Spinal cord (tissue), 10 donors: ENCODE measurements at places on chromosomes 7 and 10. TPM values are rescaled to one million over a fixed set of nuclear protein-coding genes. Genes with fewer than 3 reads are reported as not detected.

CCDC172 gene
- total RNA-seq: not detected

- H3K4me3 ChIP-seq: no peak overlapping the region
- DNase-seq: no peak
- no peaks in the 10 kb centered on the region for H3K27me3 ChIP-seq
- H3K4me1 ChIP-seq: no peaks in the 10 kb centered on the region
These were observed 47.4 kb downstream of the MGAM2 start for GRCh38 chr7:142158736-142159496.

TRIM74 gene
- not detected for total RNA-seq

HECTD2 gene
- total RNA-seq: 49.2 TPM

ABCB4 gene
- 1.7 TPM for total RNA-seq

DNA sequence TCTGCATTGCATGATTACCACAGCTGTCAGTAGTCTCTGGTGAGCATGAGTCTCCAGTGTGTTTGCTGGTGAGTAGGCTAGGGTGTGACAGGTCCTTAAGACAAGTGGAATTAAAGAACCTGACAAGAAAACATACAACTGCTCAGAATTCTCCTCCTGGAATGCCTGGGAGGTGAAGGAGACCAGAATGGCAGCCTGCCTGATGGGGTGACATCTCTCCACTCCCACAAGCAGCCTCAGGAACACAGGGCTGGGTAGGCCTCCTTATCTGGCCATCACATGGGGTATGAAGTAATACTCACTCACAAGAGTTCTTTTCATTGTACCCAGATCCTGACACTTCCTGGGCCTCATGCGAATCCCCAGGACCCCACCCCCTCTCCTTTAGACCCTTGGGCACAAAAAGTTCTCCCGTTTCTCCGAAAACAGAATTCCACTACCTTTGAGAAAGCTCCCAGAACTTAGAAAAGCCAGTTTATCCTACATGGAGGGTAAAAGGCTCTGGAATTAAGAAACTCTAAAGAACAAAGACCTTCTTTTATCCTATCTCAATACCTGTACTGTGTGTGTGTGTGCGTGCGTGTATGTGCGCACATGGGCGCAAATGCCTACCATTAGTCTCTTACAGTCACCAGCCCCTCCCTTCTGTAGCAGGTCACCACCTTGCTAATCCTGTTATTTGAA is 33.4 kb upstream of the C1GALT1 start:
- no peak for DNase-seq
- H3K27me3 ChIP-seq: no peaks in the 10 kb centered on the region
- H3K36me3 ChIP-seq: no peaks in the 10 kb centered on the region
- H3K4me3 ChIP-seq: no peak overlapping the region

GRCh38 chr7:157760004-157760730 is 423.4 kb downstream of the DNAJB6 start:
- no peaks in the 10 kb centered on the region for H3K27me3 ChIP-seq
- DNase-seq: no peak
- no peaks in the 10 kb centered on the region for H3K4me1 ChIP-seq
- H3K27ac ChIP-seq: no peak overlapping the region
- H3K4me3 ChIP-seq: no peak overlapping the region

DNA sequence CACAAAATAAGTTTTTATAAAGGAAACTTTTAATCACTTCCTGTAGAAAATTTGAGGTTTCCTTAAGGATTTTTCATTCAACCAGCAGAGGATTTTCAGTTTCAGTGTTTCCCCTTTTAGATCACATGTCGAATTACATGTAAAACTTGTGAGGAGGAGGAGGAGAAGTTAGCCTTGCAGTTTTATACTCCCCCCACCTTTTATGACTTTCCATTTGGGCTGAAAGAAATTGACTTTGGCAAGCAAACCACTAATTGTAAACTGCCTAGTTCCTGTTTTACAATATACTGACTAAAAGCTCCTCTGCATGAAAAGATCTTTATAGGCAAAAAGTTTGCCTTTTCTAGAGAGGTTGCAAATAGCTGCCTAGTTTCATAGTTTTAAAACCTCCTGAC is 3.0 kb downstream of the BAMBI start:
- H3K4me1 ChIP-seq: peaks cover 10% of the 10 kb centered on the region
- peak overlapping the region; percentile 68 for H3K4me3 ChIP-seq
- peaks cover 40% of the 10 kb centered on the region for H3K27me3 ChIP-seq
- H3K36me3 ChIP-seq: peaks cover 4% of the 10 kb centered on the region
- H3K27ac ChIP-seq: no peak overlapping the region
- DNase-seq: no peak

GRCh38 chr10:31822150-31822549 is 106.5 kb downstream of the ARHGAP12 start:
- H3K27ac ChIP-seq: no peak overlapping the region
- H3K4me3 ChIP-seq: no peak overlapping the region
- no peaks in the 10 kb centered on the region for H3K36me3 ChIP-seq

GRCh38 chr10:1187151-1187854 is 131.1 kb downstream of the WDR37 start:
- H3K4me3 ChIP-seq: no peak overlapping the region
- peak overlapping the region; percentile 48 for H3K27ac ChIP-seq
- peaks cover 24% of the 10 kb centered on the region for H3K4me1 ChIP-seq
- H3K36me3 ChIP-seq: peaks cover 43% of the 10 kb centered on the region
- no peak for DNase-seq

NME8 gene
- not detected for total RNA-seq

DNA sequence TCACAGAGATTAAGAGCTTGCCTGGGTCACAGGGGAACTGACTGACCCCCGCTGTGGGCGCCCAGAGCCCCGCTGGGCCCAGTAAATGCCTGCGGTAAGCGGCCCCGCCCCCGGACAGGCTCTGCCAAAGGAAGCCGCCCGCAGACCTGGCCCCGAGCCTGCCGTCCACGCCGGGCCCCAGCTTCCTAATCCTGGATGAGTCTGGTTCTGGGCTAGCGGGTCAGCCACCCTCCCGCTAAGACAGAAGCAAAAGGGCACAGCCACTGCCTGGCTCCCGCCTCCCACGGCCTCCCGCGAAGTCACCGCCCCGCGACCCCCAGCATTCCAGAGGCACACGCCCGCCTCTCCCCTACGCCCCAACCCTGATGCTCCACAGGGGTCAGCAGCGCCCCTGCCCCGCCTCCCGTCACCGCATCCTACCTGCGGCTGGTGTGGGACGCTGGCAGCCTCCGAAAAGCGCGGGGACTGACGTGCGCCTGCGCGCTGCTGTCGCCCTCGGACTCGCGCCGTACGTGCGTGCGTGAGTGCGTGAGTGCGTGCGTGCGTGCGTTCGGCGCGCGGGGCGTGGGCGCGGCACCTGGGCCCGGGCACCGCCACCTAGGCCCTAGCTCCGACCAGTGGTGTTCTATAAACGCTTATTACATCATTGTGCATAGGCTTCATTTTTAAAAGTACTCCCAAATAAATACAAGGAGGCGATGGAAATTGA is at the start of gene FIGNL1:
TSS of gene FIGNL1 (minus strand) at position 470 of the 709 bp plus-strand sequence. CDS start 3,063 bp downstream, outside the sequence.
- DNase-seq: peak; percentile 77
- H3K4me1 ChIP-seq: peaks cover 16% of the 10 kb centered on the region
- no peaks in the 10 kb centered on the region for H3K36me3 ChIP-seq
- peak within 1 kb of the TSS; percentile 35 for H3K27ac ChIP-seq

DNA sequence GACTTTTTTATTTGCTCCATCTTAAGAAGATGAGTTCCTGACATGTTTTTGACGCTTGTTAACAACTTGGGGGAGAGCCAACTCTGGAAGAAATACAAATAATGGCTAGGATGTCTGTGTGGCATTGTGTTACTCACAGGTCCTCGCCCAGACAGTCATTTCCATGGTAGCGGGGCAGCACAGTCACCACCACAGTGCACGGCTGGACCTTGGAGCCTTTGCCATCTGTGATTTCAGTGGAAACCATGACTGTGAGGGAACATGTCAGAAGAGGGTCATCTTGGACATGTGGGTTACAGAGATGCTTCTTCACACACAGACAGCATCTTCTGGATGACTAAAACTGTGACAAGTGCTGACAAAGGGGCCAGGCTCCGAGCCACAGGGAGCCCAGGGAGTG is 74.5 kb downstream of the PKD1L1 start:
- H3K27ac ChIP-seq: no peak overlapping the region
- H3K4me3 ChIP-seq: no peak overlapping the region
- no peaks in the 10 kb centered on the region for H3K4me1 ChIP-seq
- no peaks in the 10 kb centered on the region for H3K36me3 ChIP-seq
- no peaks in the 10 kb centered on the region for H3K27me3 ChIP-seq

DNA sequence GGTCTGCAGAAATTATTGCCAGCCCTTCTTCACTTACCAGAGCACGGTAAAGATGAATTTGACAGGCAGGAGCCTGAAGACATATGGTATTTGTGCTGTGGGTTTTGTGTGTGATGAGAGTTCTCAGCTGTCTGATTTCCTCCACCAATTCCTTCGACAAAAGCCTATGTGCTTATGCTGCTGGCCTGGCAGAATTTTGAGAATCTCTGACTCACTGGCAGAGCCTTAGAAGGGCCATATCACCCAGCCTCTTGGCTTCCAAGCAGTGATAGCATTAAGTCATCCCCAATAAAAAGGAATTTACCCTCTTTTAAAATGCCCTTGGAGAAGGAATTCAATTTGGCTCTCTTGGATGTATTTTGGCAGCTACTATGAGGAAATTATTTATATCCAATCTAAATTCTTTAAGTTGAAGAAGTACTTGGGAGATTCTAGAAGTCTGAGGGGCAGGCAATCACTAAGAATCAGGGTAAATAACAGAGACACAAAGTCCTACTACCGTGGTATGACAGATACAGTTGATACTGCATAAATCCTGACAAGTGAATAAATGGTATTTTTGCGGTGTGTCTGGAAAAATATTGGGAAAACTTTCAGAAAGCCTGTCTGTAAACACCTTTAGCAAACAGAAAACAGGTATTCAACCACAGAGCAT is 68.6 kb upstream of the EFCAB10 start:
- no peak overlapping the region for H3K4me3 ChIP-seq
- no peak overlapping the region for H3K27ac ChIP-seq
- peaks cover 22% of the 10 kb centered on the region for H3K4me1 ChIP-seq
- no peaks in the 10 kb centered on the region for H3K36me3 ChIP-seq
- DNase-seq: no peak
- peaks cover 7% of the 10 kb centered on the region for H3K27me3 ChIP-seq

DNA sequence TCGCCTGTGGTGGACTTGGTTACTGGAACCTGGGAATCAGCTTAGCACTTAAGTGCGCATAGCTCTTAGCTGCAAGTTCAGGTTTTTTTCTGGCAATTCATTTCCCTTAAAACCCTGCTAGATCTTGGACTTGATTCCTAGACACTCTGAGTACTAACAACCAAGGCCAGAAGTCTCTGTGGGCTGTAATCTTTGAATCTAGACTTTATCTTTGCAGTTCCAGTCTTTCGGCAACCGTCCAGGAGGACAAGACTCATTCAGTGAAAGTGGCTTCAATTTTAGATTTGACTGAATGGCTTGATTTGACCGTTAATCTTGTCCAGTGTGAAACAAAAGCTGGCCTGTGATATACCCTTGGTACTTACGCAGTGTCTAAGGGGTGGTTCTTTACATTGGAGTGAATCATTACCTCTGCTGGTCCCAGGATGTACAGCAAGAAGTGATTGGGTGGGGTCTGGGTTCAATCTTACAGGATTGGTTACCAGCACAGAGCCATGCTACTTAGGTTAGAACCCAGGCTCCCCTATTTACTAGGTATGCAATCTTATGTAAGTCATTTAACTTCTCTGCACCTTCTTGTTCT is 16.4 kb downstream of the PTTG1IP2 start:
- H3K27ac ChIP-seq: no peak overlapping the region
- no peaks in the 10 kb centered on the region for H3K27me3 ChIP-seq

DNA sequence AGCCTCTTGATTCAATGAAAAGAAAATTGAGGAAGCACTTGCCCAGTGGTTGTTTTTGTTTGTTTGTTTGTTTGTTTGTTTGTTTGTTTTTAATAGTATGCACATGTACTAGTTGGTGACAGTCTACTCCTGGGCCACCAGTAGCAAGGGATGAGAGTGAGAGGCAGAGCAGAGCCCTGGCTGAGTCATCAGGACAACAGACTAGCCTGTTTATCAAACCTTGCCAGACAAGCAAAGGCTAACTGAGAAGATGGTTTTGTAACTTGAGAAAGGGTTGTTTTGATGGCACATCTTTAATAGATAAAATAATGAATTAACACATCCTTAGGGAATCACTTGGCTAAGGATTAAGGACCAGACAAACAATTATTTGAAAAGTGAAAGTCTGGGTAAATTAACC is 78.1 kb downstream of the INHBA start:
- H3K36me3 ChIP-seq: no peaks in the 10 kb centered on the region
- no peaks in the 10 kb centered on the region for H3K27me3 ChIP-seq
- no peak for DNase-seq
- no peak overlapping the region for H3K27ac ChIP-seq

CLRN3 gene
- 0.20 TPM for total RNA-seq

DNA sequence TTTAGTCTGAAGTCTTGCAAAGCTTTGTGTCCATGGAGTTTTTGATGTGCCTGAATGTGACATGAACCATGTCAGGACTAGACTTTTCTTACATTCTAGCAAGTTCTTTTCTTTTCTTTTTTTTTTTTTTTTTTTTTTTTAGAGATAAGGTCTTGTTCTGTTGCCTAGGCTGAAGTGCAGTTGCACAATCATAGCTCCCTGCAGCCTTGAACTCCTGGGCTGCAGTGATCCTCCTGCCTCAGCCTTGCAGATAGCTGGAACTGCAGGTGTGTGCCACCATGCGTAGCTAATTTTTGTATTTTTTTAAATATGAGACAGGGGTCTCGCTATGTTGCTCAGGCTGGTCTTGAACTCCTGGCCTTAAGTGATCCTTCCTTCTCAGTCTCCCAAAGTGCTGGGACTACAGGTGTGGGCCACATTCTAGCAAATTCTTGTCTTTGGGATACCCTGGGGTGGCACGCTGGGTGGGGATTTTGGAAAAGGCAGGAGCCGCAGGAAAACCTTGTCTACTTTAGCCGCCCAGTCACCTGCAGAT is 152.8 kb downstream of the SVIL start:
- H3K4me1 ChIP-seq: peaks cover 16% of the 10 kb centered on the region
- no peak for DNase-seq
- no peaks in the 10 kb centered on the region for H3K27me3 ChIP-seq
- H3K36me3 ChIP-seq: peaks cover 14% of the 10 kb centered on the region
- no peak overlapping the region for H3K4me3 ChIP-seq

CHAT gene
- 0.61 TPM for total RNA-seq

DNA sequence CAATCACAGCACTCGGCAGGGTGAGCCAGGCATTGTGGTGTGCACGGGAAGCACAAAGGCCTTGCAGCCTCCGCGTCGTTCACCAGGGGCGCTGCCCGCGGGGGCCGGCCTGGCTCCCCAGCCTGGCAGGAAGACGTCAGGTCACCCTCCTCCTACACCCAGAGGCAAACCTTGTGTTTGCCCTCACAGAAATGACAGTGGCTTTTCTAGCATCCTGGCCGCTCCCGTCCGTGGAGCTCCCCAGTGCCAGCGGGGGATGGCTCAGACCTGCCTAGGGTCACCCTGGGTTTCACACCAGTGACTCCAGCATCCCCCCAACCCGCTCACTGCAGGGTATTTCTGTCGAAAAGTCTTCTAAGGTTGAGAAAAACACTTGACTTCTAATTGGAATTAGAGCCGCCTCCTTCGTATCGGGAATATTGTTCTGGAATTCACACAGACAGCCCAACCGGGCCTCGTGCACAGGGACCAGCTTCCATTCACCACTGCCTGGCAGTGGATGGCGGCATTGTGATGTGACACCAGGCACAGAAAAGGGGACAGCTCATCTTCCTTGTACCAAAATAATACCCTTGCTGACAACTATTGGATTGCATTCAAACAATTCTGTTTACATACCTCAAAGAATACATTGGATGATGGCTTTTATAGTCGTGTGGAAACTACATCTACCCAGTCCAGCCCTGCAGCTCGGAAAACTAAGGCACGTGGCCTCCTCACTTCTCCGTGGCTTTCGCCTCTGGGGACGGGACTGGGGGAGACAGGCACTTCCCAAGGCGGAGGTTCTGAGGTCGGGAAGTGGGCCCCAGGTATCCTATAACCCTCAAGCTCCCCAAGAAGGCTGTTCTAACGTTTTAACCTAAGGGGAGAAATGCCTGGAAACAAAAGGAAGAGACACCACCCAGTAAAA is 109.0 kb downstream of the EBF3 start:
- no peaks in the 10 kb centered on the region for H3K27me3 ChIP-seq
- H3K36me3 ChIP-seq: peaks cover 14% of the 10 kb centered on the region
- DNase-seq: no peak
- no peak overlapping the region for H3K27ac ChIP-seq
- peaks cover 28% of the 10 kb centered on the region for H3K4me1 ChIP-seq
- H3K4me3 ChIP-seq: no peak overlapping the region
